Ovary (tissue), 10 donors: ENCODE measurements at places on chromosomes 6 and 20. TPM values are rescaled to one million over a fixed set of nuclear protein-coding genes. Genes with fewer than 3 reads are reported as not detected.

Gene TNNC2
- total RNA-seq: 3.7 TPM

- DNase-seq: peak; percentile 29
- H3K27ac ChIP-seq: no peak overlapping the region
- no peaks in the 10 kb centered on the region for H3K36me3 ChIP-seq
Measured at GRCh38 chr6:163354761-163355425, 59.6 kb upstream of the QKI start.

GRCh38 chr6:74199215-74199915 lies 503.4 kb downstream of the CD109 start:
- no peak for DNase-seq
- no peaks in the 10 kb centered on the region for H3K27me3 ChIP-seq
- H3K36me3 ChIP-seq: no peaks in the 10 kb centered on the region
- no peak overlapping the region for H3K4me3 ChIP-seq
- H3K27ac ChIP-seq: no peak overlapping the region

- no peaks in the 10 kb centered on the region for H3K36me3 ChIP-seq
- H3K4me3 ChIP-seq: no peak overlapping the region
- H3K4me1 ChIP-seq: no peaks in the 10 kb centered on the region
- no peaks in the 10 kb centered on the region for H3K27me3 ChIP-seq
- no peak for DNase-seq
Measured at GRCh38 chr6:29813809-29814208, 13.8 kb upstream of the HLA-G start.

- DNase-seq: no peak
- H3K27ac ChIP-seq: no peak overlapping the region
- H3K4me3 ChIP-seq: no peak overlapping the region
- no peaks in the 10 kb centered on the region for H3K36me3 ChIP-seq
- H3K4me1 ChIP-seq: peaks cover 1% of the 10 kb centered on the region
Measured at GRCh38 chr20:47263465-47264084, 92.9 kb downstream of the ZMYND8 start.

- H3K4me3 ChIP-seq: no peak overlapping the region
- H3K36me3 ChIP-seq: no peaks in the 10 kb centered on the region
- H3K4me1 ChIP-seq: peaks cover 2% of the 10 kb centered on the region
- no peak for DNase-seq
- no peak overlapping the region for H3K27ac ChIP-seq
Measured at GRCh38 chr20:22400440-22400839, 183.9 kb downstream of the FOXA2 start.
